ENCODE measurements at places on chromosomes 12 and 14.

- no peak for DNase-seq
Measured at GRCh38 chr14:87784386-87784785, 208.6 kb downstream of the GALC start.

- no peak for DNase-seq
Measured at GRCh38 chr12:51887476-51888315, at the start of gene ANKRD33. ANKRD33 (plus strand) TSS chr12:51888103; CDS start chr12:51888187, 84 bp downstream.

DNA sequence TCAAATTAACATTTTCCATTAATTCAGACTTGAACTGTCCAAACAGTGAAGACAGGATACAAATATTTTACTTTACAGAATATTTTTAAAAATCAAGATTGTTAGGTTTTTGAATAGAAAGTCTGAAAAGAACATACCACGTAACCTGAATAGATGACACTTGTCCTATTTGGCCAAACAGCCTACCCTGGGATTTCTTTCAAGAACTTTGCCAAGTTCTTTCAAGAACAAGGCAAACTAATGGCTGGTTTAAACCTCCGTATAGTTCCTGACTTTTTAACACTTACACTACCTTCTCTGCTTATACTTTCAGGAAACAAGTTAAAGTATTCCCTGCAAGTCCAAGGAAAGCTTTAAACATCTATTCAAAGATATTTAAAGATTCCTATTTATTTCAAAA is 35.0 kb downstream of the MAP4K5 start:
- no peak for DNase-seq

GRCh38 chr14:42374332-42374731 is 767.7 kb downstream of the LRFN5 start:
- DNase-seq = no peak

DNA sequence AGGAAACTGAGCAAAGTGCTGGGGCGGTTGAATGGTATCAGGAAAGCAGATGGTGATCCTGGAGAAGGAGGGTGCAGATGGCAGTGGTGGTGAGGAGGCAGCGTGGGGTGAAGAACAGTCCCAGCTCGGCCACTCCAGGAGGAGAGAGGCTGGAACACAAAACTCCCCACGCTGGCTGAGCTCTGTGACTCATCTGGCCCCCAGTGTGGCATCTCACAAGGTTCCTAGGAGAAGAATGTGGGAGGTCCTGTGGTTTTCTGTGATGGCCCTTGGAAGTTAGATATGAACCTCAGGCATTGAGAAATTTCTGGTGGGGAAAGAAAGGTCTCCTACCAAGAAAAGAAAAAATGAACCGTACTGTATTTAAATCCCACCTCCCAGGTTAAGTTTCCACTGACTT is 8.0 kb upstream of the NRXN3 start:
- DNase-seq = no peak

DNA sequence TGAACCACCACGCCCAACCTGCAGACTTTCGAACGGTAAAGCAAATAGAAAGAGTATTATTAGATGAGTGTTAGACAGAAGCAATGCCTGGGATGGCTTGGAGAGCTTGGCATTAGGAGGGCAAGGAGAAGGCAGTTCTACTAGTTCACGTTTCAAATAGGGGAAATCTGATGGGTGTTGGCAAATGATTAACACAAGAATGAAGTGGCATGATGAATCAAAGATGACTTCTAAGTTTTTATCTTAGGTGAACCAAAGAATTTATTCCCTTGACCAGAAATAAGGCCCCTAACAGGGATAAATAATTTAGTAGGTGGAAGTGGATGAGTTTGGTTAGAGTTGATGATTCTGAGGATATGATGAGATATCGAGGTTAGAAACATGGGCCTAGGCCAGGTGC is 38.5 kb downstream of the DRAM1 start:
- DNase-seq = no peak

DNA sequence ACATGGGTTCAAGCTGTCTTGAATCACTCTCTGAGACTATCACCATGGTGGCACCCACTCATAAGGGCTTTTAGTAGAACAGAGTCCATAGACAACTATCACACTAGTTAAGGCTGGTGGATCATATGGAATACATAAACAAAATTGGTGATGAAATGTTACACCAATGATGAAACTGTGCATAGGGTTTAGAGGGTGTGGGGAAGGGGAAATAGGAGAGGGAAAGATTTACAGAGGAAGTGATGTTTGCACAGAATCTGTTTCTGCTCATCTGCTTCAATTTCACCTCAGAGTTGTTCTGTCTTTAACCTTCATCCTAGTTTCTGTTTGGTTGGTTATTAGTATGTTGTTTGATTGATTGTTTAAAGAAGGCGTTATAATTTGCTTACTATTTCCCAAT is 2.4 kb upstream of the RXYLT1 start:
- DNase-seq = no peak

DNA sequence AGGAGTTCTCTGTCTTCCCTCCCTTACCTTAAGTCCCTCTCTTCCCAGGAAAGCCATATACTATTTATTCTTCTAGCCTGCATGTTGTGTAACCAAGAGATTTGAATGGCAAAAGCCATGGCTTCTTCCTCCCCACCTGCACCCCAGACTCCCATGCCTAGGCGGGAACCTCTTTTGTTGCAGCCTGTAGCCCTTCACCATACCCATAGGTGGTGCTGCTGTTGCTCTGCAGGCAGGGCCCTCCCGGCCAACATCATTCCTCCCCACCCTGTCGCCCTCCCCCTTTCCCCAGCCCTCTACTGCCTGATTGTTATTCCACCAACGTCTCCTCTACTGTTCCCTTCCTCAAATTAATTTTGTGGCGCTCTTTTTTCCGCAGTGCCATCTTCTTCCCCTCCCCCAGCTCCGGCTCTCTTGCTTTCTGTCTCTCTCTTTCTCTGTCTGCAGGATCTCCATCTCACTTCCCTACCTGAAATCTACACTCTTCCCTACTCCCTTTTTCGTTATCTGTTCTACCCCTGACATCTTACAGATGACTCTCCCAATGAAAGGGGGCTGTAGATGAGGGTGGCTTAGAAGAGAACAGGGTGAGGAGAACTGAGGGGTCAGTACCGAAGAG is 13.8 kb downstream of the NGDN start:
- peak; percentile 77 for DNase-seq
